ENCODE measurements at places on chromosomes 7 and 10.

DNA sequence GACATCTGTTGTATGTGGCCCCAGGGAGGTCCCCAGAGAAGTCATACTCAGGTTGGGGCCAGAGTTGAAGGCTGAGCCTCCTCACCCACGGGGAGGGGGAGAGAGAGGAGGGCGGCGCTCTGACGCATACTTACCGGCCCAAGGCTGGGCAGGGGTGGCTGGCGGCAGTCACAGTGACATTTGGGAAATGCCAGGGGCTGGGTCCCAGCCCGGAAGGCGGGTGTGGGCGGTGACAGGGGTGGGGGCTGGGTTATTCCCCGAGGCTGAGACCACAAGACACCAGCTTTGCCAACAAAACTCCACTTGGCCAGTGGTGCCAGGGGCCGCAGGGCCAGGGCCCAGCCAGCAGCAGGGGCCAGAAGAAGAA lies 41.1 kb downstream of the RASGEF1A start:
- DNase-seq, result no peak

DNA sequence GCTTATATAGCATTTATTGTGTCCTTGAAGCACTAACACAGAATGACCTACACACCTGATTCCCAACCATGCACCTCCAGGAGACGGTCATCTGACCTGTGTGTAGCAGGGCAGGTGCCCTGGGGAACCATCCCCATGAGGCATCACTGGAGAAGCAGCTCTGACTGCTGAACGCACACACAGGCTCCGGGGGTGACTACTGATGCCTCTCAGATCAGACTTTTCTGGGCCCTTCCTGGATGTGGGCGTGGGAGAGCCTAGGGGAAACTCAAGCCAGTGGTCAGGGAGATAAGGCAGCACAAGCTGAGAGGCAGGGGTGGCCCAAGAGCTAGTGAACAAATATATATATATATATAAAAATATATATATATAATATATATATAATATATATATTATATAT lies 37.6 kb downstream of the CPXM2 start:
- no peak for DNase-seq

DNA sequence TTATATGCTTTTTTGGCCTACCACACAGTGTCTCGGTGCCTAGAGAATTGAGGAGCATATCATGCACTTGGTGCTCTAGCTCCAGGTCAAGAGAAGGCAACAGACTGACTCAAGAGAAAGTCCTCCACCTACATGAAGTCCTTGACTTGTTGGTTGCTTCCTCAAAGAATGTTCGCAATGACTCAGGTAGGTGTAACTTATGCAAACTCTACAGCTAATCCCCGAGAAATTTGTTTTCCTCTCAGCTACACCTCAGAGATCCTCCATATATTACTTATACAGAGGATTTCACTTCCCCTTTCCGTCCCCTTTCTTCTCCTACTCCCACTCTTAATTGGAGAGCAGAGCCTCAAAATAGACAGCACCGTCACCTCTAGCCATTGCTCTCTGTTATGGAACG lies 1013.1 kb downstream of the KCNMA1 start:
- DNase-seq, result no peak

- DNase-seq, result no peak
Observed at GRCh38 chr7:137772316-137772715, 74.5 kb downstream of the DGKI start.

- DNase-seq, result peak; percentile 52
Observed at GRCh38 chr10:86946213-86947155, 10.9 kb downstream of the MMRN2 start.
